ENCODE measurements at places on chromosomes 12 and 14. TPM values are rescaled to one million over a fixed set of nuclear protein-coding genes. Genes with fewer than 3 reads are reported as not detected.

The SPRYD4 gene
- 2.2 TPM for total RNA-seq

The ACOT4 gene
- total RNA-seq, result 1.7 TPM

The INSM2 gene
- not detected for total RNA-seq

The TC2N gene
- total RNA-seq, result 61.7 TPM

The PTHLH gene
- not detected for total RNA-seq

The KRT3 gene
- not detected for total RNA-seq

The TM9SF1 gene
- total RNA-seq, result 14.7 TPM

DNA sequence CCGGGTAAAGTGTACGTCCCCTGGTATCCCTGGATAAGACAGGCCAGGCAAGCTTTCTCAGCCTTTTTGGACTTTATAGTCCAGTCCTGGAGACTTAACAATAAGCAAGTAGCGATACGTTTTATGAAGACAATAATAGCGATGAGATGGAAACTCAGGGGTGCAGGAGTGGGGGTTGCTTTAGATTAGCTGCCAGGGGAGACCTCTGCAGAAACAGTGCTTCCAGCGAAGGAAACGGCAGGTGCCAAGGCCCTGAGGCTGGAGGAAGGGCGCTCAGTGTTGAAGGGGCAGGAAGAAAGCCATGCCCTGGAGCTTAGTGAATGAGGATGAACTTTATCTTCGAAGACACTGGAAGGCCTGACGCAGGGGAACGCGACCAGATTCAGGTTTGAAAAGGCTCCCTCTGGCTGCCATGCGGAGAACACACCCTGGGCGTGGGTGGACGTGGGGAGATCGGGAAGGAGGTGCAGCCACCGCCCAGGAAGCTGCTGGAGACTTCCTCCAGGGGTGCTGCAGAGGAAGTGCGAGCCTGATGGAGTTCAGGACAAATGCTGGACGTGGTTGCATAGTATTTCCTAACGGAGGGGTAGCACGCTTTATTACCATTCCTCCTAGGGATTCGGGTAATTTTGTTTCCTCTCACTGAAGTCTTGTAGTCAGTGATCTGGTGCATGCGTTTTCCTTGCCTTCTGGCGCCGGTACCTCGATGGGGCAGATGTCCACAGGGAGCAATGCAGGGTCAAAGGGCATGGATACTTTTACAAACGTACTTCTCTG, 26.1 kb upstream of the UBC start:
- peak; percentile 96 for DNase-seq
- H3K4me3 ChIP-seq, result no peak overlapping the region
- H3K36me3 ChIP-seq, result peaks cover 2% of the 10 kb centered on the region
- H3K27me3 ChIP-seq, result no peaks in the 10 kb centered on the region
- peaks cover 8% of the 10 kb centered on the region for H3K4me1 ChIP-seq
- no peak overlapping the region for H3K27ac ChIP-seq

DNA sequence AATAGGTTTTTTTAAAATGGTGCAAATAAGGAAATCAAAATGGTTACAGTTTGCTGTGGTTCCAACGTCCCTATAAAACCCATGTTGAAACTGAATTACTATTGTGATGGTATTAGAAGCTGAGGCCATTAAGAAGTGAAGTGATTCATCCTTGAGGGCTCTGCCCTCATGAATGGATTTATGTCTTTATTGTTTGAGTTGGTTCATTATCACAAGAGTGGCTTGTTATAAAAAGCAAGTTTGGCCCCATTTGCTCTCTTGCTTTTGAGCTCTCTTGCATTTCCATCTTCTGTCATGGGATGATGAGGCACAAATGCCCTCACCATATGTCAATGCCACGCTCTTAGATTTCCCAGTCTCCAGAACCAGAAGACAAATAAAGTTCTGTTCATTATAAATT, 62.3 kb downstream of the PRKD1 start:
- no peaks in the 10 kb centered on the region for H3K27me3 ChIP-seq
- H3K27ac ChIP-seq, result no peak overlapping the region
- H3K4me3 ChIP-seq, result no peak overlapping the region
- no peaks in the 10 kb centered on the region for H3K36me3 ChIP-seq
- no peak for DNase-seq
- H3K4me1 ChIP-seq, result no peaks in the 10 kb centered on the region

GRCh38 chr12:19683178-19683927, 244.1 kb downstream of the AEBP2 start:
- H3K27me3 ChIP-seq, result no peaks in the 10 kb centered on the region
- peaks cover 5% of the 10 kb centered on the region for H3K36me3 ChIP-seq
- no peak overlapping the region for H3K27ac ChIP-seq
- H3K4me3 ChIP-seq, result no peak overlapping the region
- H3K4me1 ChIP-seq, result peaks cover 32% of the 10 kb centered on the region
- no peak for DNase-seq

DNA sequence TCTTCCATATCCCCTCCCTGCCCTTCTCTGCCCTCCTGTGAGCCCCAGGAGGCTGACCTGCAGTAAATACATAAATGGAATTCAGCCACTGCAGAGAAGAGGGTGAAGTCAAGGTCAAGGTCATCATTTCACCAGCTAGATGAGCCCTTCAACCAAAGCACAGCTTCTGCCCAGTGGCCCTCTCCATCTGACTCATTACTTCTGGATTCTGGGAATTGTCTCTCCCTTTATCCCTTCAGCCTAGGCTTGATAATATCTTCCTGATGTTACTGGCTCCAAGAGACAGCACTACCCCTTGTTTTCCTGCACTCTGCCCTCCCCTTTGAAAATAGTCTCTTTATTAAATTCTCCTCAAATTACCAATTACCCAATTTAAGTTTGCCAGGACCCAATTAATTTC, 64.5 kb downstream of the TTC9 start:
- peak overlapping the region; percentile 17 for H3K27ac ChIP-seq
- no peak overlapping the region for H3K4me3 ChIP-seq
- H3K36me3 ChIP-seq, result no peaks in the 10 kb centered on the region

GRCh38 chr12:57476162-57476992, 3.3 kb downstream of the ARHGAP9 start:
- H3K36me3 ChIP-seq, result peaks cover 44% of the 10 kb centered on the region
- peaks cover 65% of the 10 kb centered on the region for H3K4me1 ChIP-seq
- peak; percentile 94 for DNase-seq
- no peaks in the 10 kb centered on the region for H3K27me3 ChIP-seq
- peak overlapping the region; percentile 84 for H3K4me3 ChIP-seq

- no peak overlapping the region for H3K4me3 ChIP-seq
- no peak overlapping the region for H3K27ac ChIP-seq
- no peaks in the 10 kb centered on the region for H3K36me3 ChIP-seq
- DNase-seq, result no peak
Observed at GRCh38 chr14:56221382-56222128, 103.3 kb downstream of the PELI2 start.

GRCh38 chr12:121279507-121279915, 17.0 kb downstream of the CAMKK2 start:
- no peak overlapping the region for H3K4me3 ChIP-seq
- H3K4me1 ChIP-seq, result peaks cover 8% of the 10 kb centered on the region
- no peaks in the 10 kb centered on the region for H3K27me3 ChIP-seq
- DNase-seq, result no peak

DNA sequence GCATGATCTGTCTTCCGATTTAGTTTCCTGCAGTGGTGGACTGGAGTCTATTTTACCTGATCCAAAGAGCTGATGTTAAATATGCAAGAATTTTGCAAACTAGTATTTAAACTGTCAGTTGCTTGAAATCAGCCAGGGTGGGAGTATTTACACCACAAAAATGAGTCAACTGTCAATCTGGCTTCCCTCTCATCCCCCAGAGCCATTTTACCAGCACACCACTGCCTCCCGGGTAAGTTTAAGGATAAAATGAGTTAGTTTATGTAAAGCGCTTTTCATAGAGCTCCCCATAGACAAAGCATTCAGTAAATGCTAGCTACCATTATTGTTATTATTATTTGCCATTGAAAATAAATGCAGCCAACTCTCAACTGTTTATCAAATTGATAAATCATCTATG, 106.3 kb upstream of the FRMD6 start:
- H3K36me3 ChIP-seq, result no peaks in the 10 kb centered on the region
- DNase-seq, result no peak
- H3K27me3 ChIP-seq, result peaks cover 3% of the 10 kb centered on the region
- no peak overlapping the region for H3K4me3 ChIP-seq

All from activated naive CD4-positive, alpha-beta T cell treated with anti-CD3 and anti-CD28 coated beads for 36 hours (primary cell).